Non-pigmented ciliary epithelial cell (primary cell): ENCODE measurements at places on chromosomes 13 and 19.

DNA sequence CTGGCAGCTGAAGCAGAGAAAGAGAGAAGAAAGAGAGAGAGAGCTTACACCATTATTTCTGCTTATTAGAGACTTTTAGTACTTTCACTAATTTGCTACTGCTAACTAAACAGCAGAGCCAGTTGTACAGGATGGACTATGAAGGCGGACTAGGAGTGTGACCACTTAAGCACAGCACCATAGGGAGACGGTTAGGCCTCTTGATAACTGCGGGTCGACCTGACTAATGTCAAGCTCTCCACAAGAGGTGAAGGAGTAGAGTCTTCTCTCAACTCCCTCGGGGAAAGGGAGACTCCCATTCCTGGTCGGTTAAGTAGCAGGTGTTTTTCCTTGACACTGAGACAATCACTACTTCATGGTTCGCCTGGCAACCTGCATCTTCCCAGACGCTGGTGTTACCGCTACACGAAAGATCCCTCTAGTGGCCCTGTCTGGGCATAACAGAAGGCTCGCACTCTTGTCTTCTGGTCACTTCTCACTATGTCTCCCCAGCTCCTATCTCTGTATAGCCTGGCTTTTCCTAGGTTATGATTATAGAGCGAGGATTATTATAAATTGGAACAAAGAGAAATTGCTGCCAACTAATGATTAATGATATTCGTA is 5.3 kb upstream of the PSG7 start:
- no peak for DNase-seq

GRCh38 chr19:2888731-2889224 is 11.9 kb upstream of the ZNF57 start:
- no peak for DNase-seq

DNA sequence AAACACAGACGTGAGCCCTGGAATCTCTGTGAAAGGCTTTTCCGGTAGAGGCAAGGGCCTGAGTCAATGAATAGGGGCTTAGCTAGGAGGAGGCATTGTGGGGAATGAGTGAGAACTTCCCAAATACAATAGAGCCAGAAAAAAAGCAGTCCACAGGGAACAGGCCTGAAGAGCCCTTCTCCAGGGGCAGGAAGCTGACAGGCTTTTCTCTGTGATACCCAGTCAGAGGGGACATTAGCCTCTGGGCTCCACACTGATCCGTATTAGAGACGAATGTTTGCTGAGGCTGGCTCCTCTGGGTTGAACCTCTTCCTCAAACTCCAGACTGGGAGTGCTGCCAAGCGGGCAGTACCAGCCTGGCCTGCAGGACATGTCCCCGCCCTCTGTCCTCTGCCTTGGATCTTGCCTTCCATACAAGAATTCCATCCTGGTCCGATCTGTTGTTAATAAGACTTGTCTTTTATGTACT is 2.3 kb downstream of the DHRS12 start:
- no peak for DNase-seq

DNA sequence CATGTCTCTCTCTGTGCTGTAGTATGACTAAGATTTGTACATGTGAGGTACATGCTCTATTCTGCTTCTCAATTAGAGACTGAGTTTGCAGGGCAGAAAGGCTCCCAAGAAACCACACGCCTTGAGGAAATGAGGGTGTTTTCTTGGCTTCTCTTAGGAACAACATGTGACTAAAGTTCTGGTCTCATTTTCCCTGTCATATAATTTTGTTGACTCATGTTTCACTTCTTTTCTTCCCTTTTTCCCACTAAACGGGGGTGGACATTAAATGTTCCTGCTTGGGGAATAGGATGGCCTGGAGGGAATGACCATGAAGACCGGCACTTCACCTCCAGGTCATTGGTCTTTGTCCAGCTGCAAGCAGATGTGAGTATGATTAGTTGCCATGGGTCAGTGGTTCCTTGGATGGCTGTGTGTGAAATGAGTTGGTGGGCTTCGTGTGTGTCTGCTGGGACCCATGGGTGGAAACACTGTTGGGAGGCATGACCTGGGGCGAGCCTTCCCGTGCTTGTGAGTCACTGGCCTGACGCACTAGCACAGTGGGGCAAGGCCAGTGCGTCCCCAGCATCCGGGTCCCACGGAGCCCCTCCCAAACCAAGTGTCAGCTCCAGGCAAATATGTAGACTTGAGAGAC is 56.6 kb downstream of the COL4A1 start:
- peak; percentile 27 for DNase-seq

DNA sequence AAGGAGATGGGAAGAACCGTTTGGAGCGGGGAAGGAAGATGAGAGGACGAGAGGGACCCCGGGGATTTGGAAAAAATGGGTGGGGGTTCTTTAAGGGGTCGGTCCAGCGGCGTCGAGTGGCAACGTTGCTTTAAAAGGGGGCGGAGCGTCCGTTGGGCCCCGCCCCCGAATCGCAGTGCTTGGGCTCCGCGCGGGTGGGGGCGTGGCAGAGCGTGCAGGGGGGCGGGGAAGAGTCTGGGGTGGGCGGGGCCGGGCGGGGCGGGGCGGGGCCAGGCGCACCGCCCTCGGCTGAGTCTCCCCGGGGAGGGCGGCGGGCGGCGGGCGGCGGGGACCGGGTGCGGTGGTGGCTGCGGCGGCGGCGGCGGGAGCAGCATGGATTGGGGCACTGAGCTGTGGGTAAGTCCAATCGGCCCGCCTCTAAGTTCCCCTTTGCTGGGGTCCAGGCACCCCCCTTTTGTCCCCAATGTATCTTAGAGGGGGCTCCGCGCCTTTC is at the start of gene TRIP10:
Gene TRIP10 (plus strand): TSS at position 291 of the 493 bp plus-strand sequence. CDS start 82 bp downstream, at position 373.
- DNase-seq: no peak
